Glutamatergic neuron (in vitro differentiated cells): ENCODE measurements at places on chromosomes 7 and 10. TPM values are rescaled to one million over a fixed set of nuclear protein-coding genes. Genes with fewer than 3 reads are reported as not detected.

The SMKR1 gene
- 0.98 TPM for total RNA-seq

The SCIN gene
- total RNA-seq = not detected

The INSYN2A gene
- total RNA-seq = 1.7 TPM

The NEUROG3 gene
- total RNA-seq = not detected

The PDK4 gene
- not detected for total RNA-seq

The CYP3A7 gene
- total RNA-seq = not detected
